ENCODE measurements at places on chromosomes 7 and 10. TPM values are rescaled to one million over a fixed set of nuclear protein-coding genes. Genes with fewer than 3 reads are reported as not detected.

MYH16 gene
- polyA plus RNA-seq, result 3.7 TPM

SFXN4 gene
- polyA plus RNA-seq, result 15.7 TPM

GRCh38 chr10:58674251-58674650, 161.6 kb downstream of the BICC1 start:
- no peak for DNase-seq

FKBP6 gene
- polyA plus RNA-seq, result 0.07 TPM

AEBP1 gene
- 0.06 TPM for polyA plus RNA-seq

GRCh38 chr10:88107296-88108097, 244.1 kb downstream of the PTEN start:
- no peak for DNase-seq

SNCG gene
- polyA plus RNA-seq, result 101 TPM

SAP25 gene
- polyA plus RNA-seq, result 0.18 TPM

PPP2R2D gene
- polyA plus RNA-seq, result 42.4 TPM

GRCh38 chr10:70296406-70296899, 12.6 kb upstream of the NPFFR1 start:
- peak; percentile 73 for DNase-seq
